Naive thymus-derived CD4-positive, alpha-beta T cell (primary cell): ENCODE measurements at places on chromosomes 2 and 18.

DNA sequence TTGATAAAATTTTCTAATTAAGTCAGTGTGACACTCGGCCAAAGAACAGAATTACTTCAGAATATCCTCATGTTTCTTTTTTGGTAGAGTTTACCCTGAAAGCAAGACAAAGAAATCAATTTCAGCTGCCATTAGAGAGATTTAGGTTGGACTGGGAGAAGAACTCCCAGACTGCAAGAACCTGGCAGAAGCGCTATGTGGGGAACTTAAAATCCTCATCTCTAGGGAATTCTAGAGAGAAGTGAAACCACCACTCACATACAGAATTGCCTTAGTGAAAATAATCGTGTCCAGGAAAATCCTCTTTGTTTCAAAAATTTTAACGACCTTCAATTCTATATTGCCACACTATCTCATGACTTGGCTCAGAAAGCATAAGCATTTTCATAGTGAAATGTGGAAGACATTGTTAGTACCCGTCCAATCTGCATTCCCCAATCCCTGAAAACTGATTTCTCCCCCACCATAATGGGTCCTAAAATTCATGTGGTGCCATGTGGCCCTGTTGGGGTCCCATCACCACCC lies 297.3 kb upstream of the MEIS1 start:
- DNase-seq = no peak

DNA sequence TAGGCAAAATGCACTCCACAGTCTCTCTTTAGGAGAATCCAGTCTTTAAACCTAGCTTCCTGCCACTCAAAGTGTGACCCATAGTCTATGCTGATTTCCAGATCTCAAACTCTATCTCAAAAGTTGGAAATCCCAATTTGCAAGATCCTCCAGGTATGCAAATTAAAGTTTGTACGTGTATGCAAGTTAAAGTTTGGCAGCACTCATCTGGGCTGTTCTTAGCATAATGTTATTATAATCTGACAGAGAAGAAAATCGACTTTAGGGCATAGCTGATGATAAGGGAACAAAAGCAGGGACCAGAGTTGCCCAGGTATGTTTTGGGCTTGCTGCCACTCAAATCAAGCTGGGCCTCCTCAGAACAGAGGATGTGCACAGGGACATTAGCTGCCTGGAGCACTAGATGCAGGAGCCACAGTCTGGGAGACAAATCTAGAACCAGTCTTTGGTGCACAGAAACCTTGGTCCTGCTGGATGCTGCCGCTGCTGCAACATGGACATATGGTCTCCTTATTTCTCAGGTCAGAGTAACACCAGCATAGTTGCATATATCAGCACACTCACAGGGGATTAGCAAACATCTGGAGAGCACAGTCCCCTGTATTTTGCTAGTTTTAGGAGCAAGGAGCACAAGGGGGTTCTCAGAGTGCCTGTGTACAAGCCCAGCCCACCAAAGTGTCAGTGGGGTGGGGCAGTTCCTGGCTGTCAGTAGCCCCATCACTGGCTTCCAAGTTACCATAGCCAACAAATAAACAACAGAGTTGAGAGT lies 242.6 kb downstream of the TTC32 start:
- DNase-seq = no peak

DNA sequence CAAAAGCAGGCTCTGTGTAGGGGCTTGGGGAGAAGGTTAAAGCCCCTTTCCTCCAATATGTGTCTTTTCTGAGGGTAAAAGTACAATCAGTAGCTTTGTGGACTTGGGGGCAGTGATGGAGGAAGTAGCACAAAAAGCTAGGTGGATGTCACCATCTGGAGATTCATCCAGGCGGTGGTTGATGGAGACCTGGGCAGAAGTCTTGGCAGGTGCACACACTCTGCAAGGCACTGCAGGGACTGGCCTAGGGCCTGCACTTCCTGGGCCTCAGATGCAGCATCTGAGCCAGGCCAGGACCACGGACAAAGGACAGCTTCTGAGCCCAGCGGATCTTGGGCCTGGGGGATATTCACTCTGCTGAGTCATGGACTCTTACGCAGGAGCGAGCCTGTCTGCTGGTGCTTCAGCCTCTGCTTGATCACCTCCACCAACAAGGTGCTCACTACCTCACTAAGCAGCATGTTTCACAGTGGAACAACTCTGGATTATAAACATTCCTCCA lies 391.1 kb downstream of the TNS1 start:
- no peak for DNase-seq

GRCh38 chr18:70022636-70023035 lies 75.0 kb upstream of the CD226 start:
- no peak for DNase-seq

GRCh38 chr2:172307800-172308199 lies 119.6 kb upstream of the ITGA6 start:
- DNase-seq = no peak

- DNase-seq = no peak
Measured at GRCh38 chr2:177733-178132, 86.1 kb downstream of the SH3YL1 start.

GRCh38 chr18:76487782-76488181 lies 7.3 kb downstream of the ZNF516 start:
- no peak for DNase-seq

DNA sequence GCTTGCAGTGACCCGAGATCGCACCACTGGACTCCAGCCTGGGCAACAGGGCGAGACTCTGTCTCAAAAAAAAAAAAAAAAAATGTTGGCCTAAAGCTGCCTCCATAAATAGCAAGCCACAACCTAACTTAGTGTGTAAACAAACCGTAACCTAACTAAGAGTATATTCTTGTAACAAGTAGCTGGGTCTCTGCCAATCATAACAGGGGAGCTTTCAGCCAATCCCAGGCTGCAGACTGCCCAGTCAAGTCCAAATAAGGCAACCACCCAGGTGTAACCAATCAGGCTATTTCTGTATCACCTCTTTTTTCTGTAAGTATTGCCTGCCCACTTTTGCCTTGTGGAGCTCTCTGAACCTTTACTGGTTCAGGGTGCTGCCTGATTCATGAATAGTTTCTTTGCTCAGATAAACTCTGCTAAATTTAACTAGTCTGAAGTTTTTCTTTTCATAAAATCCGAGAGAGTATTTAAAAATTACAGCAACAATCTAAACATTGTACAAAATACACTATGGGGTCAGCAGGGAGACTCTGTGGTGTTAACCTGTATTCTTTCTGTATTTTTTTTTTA lies 4.5 kb downstream of the PSTPIP2 start:
- no peak for DNase-seq
